ENCODE measurements at places on chromosomes 5 and 9. TPM values are rescaled to one million over a fixed set of nuclear protein-coding genes. Genes with fewer than 3 reads are reported as not detected.

DNA sequence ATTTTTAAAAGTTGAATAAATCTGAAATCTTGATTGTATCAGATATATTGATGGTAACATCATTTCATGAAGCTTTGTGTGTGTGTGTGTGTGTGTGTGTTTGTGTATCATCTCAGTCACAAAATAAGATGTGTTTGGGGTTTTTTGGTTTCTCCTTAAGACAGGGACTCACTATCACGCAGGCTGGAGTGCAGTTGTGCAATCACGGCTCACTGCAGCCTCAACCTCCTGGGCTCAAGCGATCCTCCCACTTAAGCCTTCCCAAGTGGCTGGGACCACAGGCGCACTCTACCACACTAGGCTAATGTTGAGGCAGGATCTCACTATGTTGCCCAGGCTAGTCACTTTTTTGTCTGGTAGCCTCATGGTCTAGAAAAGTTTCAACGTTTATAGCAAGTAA lies 83.4 kb upstream of the DMRT1 start:
- no peaks in the 10 kb centered on the region for H3K36me3 ChIP-seq
- no peak overlapping the region for H3K27ac ChIP-seq
- DNase-seq = no peak
- H3K27me3 ChIP-seq = no peaks in the 10 kb centered on the region
- H3K4me1 ChIP-seq = peaks cover 19% of the 10 kb centered on the region

DNA sequence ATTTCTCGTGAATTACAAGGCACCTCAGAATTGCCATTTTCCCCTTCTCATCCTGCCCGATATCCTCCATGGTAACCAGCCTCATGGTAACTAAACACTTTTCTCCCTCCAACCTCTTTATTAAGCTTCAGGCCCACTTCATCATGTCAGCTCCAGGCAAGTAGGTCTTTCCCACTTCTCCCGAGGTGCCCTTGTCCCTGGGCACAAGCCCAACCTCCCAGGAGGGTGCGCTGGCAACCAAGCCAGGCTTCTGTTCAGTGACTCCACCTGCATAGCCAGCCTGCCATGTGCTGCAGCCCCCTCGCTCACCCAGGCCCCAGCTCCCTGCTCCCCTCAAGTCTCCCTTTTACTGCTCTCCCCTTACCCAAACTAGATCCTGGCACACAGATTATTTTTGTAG lies 47.4 kb upstream of the AFAP1L1 start:
- no peaks in the 10 kb centered on the region for H3K36me3 ChIP-seq
- no peak overlapping the region for H3K4me3 ChIP-seq
- H3K27ac ChIP-seq = no peak overlapping the region
- H3K27me3 ChIP-seq = peaks cover 5% of the 10 kb centered on the region
- DNase-seq = no peak

- H3K27me3 ChIP-seq = peaks cover 64% of the 10 kb centered on the region
- no peak overlapping the region for H3K4me3 ChIP-seq
- no peaks in the 10 kb centered on the region for H3K36me3 ChIP-seq
- H3K4me1 ChIP-seq = no peaks in the 10 kb centered on the region
Observed at GRCh38 chr9:73131461-73131860, 20.2 kb upstream of the ANXA1 start.

- no peak overlapping the region for H3K27ac ChIP-seq
- H3K27me3 ChIP-seq = no peaks in the 10 kb centered on the region
- H3K4me1 ChIP-seq = no peaks in the 10 kb centered on the region
- H3K36me3 ChIP-seq = no peaks in the 10 kb centered on the region
- no peak for DNase-seq
Observed at GRCh38 chr5:107025712-107026497, 644.8 kb downstream of the EFNA5 start.

- H3K36me3 ChIP-seq = no peaks in the 10 kb centered on the region
- no peak overlapping the region for H3K27ac ChIP-seq
- no peak for DNase-seq
- no peak overlapping the region for H3K4me3 ChIP-seq
- peaks cover 3% of the 10 kb centered on the region for H3K27me3 ChIP-seq
Observed at GRCh38 chr5:89083791-89084190, 200.8 kb upstream of the MEF2C start.

DNA sequence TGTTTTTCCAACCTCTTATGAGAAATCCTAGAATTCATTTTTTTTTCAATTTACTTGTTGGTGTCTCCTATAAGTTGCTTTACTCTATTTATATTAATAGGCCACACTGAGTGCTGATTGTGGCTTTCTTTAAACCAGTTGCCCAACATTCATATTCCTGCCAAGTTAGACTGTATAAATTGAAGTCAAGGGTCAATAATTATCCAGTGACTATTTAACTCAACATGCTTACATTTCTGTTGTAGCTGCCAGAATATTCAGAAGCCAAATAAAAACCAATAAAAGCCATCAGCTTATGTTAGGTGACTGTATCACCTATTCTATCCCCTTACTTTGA lies 169.0 kb downstream of the PTPRD start:
- H3K27ac ChIP-seq = no peak overlapping the region
- no peaks in the 10 kb centered on the region for H3K36me3 ChIP-seq
- no peaks in the 10 kb centered on the region for H3K27me3 ChIP-seq
- DNase-seq = no peak
- H3K4me3 ChIP-seq = no peak overlapping the region
- H3K4me1 ChIP-seq = no peaks in the 10 kb centered on the region

DNA sequence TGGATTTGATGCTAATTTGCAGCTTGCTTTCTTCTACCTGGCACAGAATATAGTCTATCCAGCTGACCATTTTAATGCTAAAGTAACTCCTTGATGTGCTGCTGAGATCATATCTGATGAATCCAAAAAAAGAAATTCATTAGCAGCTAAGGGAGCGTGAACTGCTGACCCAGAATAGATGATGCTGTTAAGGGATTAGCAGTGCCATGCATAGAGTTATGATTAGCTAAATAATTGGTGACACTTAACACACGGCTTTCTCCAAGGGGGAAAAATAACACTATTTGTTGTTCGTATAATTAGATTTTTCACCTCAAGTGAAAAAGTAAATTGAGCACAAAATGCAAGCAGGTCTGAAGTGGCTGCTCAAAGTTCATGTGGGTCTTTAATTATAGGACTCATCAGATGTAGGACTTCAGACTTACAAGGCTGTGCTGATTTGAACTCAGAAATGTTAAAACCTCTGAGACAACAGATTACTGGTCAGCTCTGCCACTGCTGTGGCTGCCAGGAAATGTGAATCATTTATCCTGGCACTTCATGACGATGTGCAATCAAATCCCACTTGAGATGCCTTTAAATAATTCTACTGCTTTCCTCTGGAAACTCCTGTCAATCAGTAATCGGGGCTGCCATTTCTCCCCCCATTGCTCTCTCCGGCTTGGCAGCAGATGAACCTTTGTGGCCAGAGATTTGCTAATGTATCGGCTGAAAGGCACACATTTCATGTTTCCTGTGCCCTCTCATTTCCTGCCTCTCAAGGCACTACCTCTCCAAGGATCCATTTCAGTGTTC lies 291.6 kb upstream of the C9orf72 start:
- no peak overlapping the region for H3K4me3 ChIP-seq
- no peak overlapping the region for H3K27ac ChIP-seq
- no peaks in the 10 kb centered on the region for H3K27me3 ChIP-seq
- H3K36me3 ChIP-seq = no peaks in the 10 kb centered on the region
- peaks cover 4% of the 10 kb centered on the region for H3K4me1 ChIP-seq
- DNase-seq = no peak

- no peaks in the 10 kb centered on the region for H3K27me3 ChIP-seq
- H3K27ac ChIP-seq = no peak overlapping the region
- no peaks in the 10 kb centered on the region for H3K36me3 ChIP-seq
- no peak overlapping the region for H3K4me3 ChIP-seq
- H3K4me1 ChIP-seq = no peaks in the 10 kb centered on the region
Observed at GRCh38 chr5:108523360-108523759, 141.5 kb upstream of the FBXL17 start.

DNA sequence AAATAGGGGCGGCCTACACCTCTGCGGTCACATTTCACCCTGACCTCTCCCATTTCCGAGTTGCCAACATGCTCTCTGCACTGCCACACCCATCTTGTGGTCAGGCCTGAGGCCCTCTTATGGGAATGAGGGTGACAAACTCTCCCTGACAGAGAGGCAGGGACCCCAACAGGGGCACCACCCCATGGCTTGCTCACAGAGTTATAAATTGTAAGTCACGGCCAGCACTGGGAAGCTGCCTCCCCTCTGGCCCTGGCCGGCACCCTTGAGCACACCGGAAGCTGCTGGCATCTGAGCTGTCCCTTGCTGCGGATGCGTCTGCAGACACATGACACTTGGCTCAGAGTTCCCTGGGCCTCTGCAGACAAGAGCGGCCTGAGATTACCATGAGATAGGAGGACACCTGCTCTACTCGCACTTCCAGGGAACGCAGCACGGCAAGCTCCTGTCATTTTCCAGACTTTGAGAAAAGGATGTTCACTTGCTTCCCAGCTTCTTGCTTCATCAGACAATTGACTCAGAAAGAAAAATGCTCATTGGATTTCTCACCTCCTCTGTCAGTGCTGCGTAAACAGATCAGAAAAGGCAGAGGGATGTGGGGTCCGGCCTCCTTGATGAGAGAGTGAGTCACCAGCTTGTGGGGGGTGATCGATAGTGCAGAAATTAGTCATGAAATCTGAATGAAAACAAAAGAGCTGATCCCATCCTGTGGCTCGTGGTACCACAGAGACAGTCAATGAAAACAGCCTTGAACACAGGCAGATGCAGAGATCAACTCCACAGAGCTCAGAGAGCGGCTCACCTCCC lies 269.8 kb downstream of the SYK start:
- H3K4me1 ChIP-seq = peaks cover 5% of the 10 kb centered on the region
- H3K4me3 ChIP-seq = peak overlapping the region; percentile 35
- no peak overlapping the region for H3K27ac ChIP-seq
- no peaks in the 10 kb centered on the region for H3K36me3 ChIP-seq

DNA sequence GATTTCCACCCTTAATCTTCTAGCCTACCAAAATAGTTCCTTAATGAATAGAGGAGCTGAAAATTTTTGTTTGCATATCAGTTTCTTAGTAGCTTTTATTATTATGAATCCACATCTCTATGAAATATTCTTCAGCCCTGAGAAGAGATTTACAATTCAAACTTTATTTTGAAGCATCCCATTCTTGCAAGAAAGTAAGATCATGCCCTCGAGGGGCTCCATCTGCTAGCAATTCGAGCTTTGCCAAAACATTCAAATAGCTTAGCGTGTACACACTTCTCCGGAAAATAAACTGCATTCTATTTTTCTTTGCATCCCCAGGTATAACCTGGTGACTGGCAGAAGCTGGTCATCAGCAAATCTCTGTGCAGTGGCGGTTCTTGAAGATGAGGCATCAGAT lies 370.7 kb downstream of the MTRR start:
- peaks cover 10% of the 10 kb centered on the region for H3K27me3 ChIP-seq
- H3K27ac ChIP-seq = no peak overlapping the region
- no peaks in the 10 kb centered on the region for H3K36me3 ChIP-seq
- no peak for DNase-seq

- H3K27me3 ChIP-seq = no peaks in the 10 kb centered on the region
- peaks cover 46% of the 10 kb centered on the region for H3K4me1 ChIP-seq
- no peak overlapping the region for H3K27ac ChIP-seq
- no peak overlapping the region for H3K4me3 ChIP-seq
- no peaks in the 10 kb centered on the region for H3K36me3 ChIP-seq
- DNase-seq = no peak
Observed at GRCh38 chr5:74647096-74647495, 6.6 kb upstream of the ENC1 start.

GRCh38 chr5:140145818-140146522 lies 20.2 kb downstream of the IGIP start:
- peaks cover 6% of the 10 kb centered on the region for H3K4me1 ChIP-seq
- H3K27ac ChIP-seq = no peak overlapping the region
- DNase-seq = peak; percentile 72
- peak overlapping the region; percentile 70 for H3K4me3 ChIP-seq

DNA sequence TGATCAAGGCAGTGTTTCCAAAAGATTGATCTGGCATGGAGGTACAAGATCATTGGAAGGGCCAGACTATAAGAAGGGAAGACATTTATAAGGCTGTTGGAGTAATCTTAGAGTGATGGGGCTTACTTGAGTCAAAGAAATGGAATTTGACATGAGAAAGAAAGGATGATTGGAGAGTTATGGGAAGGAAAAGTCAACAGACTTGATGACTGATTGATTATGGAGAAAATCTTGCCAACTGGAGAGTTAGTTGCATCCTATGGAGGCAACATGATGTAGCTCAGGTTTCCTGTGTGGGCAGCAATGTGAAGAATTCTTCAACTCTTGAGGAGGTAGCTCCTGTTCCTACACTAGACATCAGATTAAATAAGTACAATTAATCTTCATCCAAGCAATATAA lies 10.9 kb upstream of the MAST4 start:
- peaks cover 2% of the 10 kb centered on the region for H3K4me1 ChIP-seq
- H3K27ac ChIP-seq = no peak overlapping the region
- no peak overlapping the region for H3K4me3 ChIP-seq
- peaks cover 14% of the 10 kb centered on the region for H3K27me3 ChIP-seq

DNA sequence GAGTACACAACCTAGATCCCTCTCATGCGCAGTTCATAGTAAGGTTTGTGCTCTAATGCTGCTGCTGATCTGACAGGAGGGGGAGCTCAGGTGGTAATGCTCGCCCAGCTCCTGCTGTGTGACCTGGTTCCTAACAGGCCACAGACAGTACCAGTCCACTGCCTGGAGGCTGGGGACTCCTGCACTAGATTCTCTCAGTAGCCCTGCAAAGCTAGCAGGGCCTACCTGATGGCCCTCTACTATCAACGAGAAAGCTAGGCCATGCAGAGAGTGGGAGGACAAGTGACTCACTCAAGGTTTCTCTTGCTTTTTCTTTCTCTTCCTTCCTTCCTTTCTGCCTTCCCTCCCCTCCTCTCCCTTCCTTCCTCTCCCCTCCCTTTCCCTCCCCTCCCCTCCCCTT lies 55.1 kb upstream of the TEX48 start:
- H3K4me3 ChIP-seq = no peak overlapping the region
- no peaks in the 10 kb centered on the region for H3K4me1 ChIP-seq
- peaks cover 13% of the 10 kb centered on the region for H3K27me3 ChIP-seq
- no peaks in the 10 kb centered on the region for H3K36me3 ChIP-seq
- DNase-seq = no peak
- no peak overlapping the region for H3K27ac ChIP-seq

- no peak for DNase-seq
- H3K36me3 ChIP-seq = peaks cover 3% of the 10 kb centered on the region
- H3K4me3 ChIP-seq = no peak overlapping the region
- peak overlapping the region; percentile 74 for H3K27ac ChIP-seq
Observed at GRCh38 chr9:110197330-110198187, 10.4 kb downstream of the C9orf152 start.

- H3K4me3 ChIP-seq = peak overlapping the region; percentile 89
- peak overlapping the region; percentile 85 for H3K27ac ChIP-seq
Observed at GRCh38 chr5:80254767-80255430, 949 bp downstream of the SERINC5 start.

PKD2L2 gene
- total RNA-seq = not detected

NKD2 gene
- total RNA-seq = 23.9 TPM

CMBL gene
- total RNA-seq = 10.0 TPM

PCDHGA5 gene
- total RNA-seq = 0.71 TPM

PCDHGA6 gene
- 0.80 TPM for total RNA-seq

CLIC3 gene
- total RNA-seq = 0.64 TPM

PCAT7 gene
- 13.1 TPM for total RNA-seq

Data from progenitor cell of endocrine pancreas (in vitro differentiated cells).